Neuronal stem cell (in vitro differentiated cells): ENCODE measurements at places on chromosomes 1 and 21.

- H3K27me3 ChIP-seq: no peaks in the 10 kb centered on the region
- no peak for DNase-seq
- H3K4me3 ChIP-seq: no peak overlapping the region
- peak overlapping the region; percentile 75 for H3K27ac ChIP-seq
- H3K4me1 ChIP-seq: peaks cover 29% of the 10 kb centered on the region
- peaks cover 32% of the 10 kb centered on the region for H3K36me3 ChIP-seq
These were observed 15.0 kb upstream of the IKBKE start for GRCh38 chr1:206455289-206455665.

DNA sequence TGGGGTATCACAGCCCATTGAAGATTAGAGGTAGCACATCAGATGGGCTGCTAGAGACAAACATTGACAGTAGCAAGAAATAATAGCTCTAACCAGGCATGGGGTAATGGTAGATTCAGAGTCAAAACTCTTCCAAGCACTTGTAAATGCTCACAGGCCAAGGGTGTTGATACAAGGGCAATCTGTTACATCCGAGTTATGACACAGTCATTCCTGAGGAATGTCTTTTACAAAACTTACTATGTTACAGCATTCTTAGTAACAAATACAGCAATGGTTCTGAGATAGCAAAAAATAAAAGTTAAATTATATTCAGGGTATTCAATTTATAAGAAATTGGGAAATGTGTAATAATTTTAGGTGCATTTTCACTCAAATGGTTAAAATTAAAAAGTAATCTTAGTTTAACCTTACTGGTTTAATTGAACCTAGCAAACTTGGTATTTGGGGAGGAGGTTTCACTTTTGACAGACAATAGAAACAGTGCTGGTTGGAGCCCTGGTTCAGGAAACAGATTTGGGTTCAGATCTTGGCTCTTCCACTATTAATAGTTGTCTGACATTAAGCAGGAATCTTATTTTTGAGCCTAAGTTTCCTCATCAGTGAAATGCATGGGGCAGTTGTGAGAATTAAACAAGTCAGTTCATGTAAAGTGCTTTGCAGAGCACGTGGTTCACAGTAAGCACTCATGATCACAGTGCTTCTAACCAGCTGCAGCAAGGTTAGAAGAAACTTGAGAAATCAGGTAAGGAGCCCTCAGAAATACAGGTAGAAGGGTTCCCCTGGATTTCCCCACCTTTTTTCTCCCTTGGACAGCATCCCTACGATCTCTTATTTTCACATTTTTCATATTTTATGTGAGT is 4.4 kb downstream of the ST3GAL3 start:
- DNase-seq: no peak
- no peaks in the 10 kb centered on the region for H3K27me3 ChIP-seq
- H3K4me1 ChIP-seq: no peaks in the 10 kb centered on the region
- H3K27ac ChIP-seq: no peak overlapping the region
- no peaks in the 10 kb centered on the region for H3K36me3 ChIP-seq
- no peak overlapping the region for H3K4me3 ChIP-seq

- DNase-seq: peak; percentile 57
- H3K27ac ChIP-seq: no peak overlapping the region
- peaks cover 5% of the 10 kb centered on the region for H3K27me3 ChIP-seq
- no peaks in the 10 kb centered on the region for H3K4me1 ChIP-seq
- no peaks in the 10 kb centered on the region for H3K36me3 ChIP-seq
These were observed 49.9 kb upstream of the CYP2J2 start for GRCh38 chr1:59976194-59977074.

DNA sequence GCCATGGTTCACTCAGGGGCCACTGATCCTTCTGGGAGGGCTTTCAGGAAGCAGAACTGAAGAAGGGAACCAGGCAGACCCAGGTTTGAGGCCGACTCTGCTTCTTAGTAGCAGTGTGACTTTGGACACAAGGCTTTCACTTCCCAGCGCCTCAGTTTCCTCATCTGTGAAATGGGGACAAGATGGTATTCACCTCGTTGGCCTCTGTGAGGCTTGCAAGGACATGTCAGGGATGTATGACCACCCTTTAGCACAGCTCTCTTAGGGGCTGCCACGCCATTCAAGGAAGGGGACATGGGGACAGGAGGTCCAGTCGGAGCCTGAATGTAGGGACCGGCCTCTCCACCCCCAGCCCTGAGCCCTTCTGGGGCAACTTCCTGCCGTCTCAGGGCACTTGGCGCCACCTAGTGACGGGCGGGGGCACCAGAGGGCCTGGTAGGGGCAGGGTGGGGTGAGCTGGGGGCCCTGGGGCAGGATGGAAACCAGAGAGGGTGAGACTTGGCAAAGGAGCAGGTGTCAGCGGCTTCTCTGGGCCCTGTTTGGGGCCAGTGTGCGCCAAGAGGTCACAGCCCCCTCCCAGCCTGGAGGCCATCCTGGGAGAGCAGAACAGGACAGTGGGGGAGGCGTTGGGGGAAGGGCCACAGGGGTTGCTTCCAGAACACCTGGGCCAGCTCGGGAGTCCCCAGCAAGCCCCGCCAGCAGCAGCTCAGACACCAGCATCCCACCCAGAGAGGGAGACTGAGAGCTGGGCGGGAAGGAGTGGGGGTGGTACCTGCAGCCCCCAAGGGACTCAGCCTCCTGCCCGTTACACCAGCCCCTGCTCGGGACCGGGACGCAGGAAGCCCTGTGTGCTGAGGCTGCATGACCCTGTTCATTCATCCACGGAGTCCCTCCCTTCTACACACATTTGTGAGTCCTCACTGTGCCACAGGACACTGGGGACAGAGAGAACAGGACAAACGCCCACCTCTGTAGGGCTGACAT is 102.5 kb upstream of the TARDBP start:
- H3K4me1 ChIP-seq: peaks cover 21% of the 10 kb centered on the region
- no peak for DNase-seq
- H3K4me3 ChIP-seq: no peak overlapping the region
- H3K36me3 ChIP-seq: no peaks in the 10 kb centered on the region
- H3K27me3 ChIP-seq: peaks cover 43% of the 10 kb centered on the region

- no peaks in the 10 kb centered on the region for H3K4me1 ChIP-seq
- no peak overlapping the region for H3K4me3 ChIP-seq
- no peak overlapping the region for H3K27ac ChIP-seq
- DNase-seq: no peak
These were observed 12.3 kb upstream of the DMBX1 start for GRCh38 chr1:46477153-46477929.

DNA sequence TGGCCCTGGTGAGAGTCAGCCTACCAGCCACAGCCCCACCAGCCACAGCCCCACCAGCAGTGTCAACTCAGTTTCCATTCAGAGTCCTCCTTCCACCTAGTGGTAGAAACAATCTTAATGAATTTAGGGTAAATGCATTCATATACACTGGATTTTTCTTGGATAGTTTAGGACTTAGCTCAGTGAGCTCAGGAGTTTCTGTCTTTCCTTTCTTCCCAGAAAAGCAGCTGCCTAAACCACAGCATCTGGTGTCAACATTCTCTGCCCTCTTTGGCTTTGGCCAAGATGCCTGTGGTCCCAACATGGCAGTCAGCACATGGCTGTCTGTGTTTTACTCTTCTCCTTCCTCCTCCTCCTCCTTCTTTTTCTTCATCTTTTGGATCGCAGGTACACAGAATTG is 94.0 kb downstream of the CLIC6 start:
- no peak overlapping the region for H3K27ac ChIP-seq
- H3K36me3 ChIP-seq: no peaks in the 10 kb centered on the region
- no peak for DNase-seq

GRCh38 chr1:25757846-25758185 is 42.2 kb upstream of the SELENON start:
- no peak overlapping the region for H3K27ac ChIP-seq
- peaks cover 14% of the 10 kb centered on the region for H3K4me1 ChIP-seq
- DNase-seq: no peak
- H3K27me3 ChIP-seq: no peaks in the 10 kb centered on the region
- H3K4me3 ChIP-seq: no peak overlapping the region

DNA sequence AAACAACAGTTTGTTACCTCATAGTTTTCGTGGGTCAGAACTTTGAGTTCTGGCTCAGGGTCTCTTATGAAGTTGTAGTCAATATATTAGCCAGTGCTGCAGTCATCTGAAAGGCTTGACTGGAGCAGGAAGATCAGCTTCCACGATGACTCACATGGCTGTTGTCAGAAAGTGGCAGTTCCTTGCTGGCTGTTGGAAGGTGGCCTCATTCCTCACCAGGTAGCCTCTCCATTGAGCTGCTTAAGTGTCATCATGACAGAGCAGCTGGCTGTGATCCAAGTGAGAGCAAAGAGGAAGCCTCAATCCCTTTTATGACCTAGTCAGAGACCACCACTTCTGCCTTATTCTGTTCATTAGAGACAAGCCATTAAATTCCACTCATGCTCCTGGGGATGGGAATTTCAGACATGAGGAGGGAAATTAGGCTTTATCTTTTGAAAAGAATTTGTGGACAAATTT is 5.6 kb downstream of the OSBPL9 start:
- H3K36me3 ChIP-seq: no peaks in the 10 kb centered on the region
- peaks cover 2% of the 10 kb centered on the region for H3K4me1 ChIP-seq
- no peak overlapping the region for H3K4me3 ChIP-seq

GRCh38 chr1:19074361-19074901 is 118.0 kb upstream of the IFFO2 start:
- H3K36me3 ChIP-seq: peaks cover 69% of the 10 kb centered on the region
- DNase-seq: no peak
- no peaks in the 10 kb centered on the region for H3K27me3 ChIP-seq
- no peak overlapping the region for H3K27ac ChIP-seq

- peaks cover 24% of the 10 kb centered on the region for H3K36me3 ChIP-seq
- peaks cover 17% of the 10 kb centered on the region for H3K4me1 ChIP-seq
- H3K27me3 ChIP-seq: no peaks in the 10 kb centered on the region
- peak overlapping the region; percentile 92 for H3K4me3 ChIP-seq
- no peak overlapping the region for H3K27ac ChIP-seq
These were observed 578 bp upstream of the TRIM62 start for GRCh38 chr1:33182401-33182841.

GRCh38 chr21:36716836-36717235 is 17.9 kb downstream of the SIM2 start:
- H3K4me1 ChIP-seq: no peaks in the 10 kb centered on the region
- DNase-seq: no peak
- H3K4me3 ChIP-seq: no peak overlapping the region
- H3K36me3 ChIP-seq: no peaks in the 10 kb centered on the region
- H3K27me3 ChIP-seq: peaks cover 8% of the 10 kb centered on the region

DNA sequence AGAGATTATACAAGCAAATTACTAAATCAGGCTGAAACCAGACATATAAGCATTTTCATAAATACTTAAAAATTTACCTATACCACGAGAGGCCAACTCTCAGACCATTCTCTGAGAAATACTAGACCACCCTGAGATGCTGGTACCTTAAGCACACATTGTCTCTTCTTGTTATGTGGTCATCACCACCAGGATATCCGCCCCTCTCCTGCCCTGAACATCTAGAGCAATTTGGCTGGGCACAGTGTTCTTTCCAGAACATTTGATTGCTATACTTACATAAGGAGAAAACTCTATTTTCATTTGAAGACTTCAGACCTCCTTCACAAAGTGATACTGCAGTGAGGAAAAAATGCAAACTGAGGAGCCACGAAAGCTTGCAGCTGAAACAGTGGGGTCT is 36.2 kb upstream of the DUSP10 start:
- H3K27ac ChIP-seq: no peak overlapping the region
- no peak for DNase-seq
- no peaks in the 10 kb centered on the region for H3K36me3 ChIP-seq

- DNase-seq: no peak
- H3K27me3 ChIP-seq: no peaks in the 10 kb centered on the region
- H3K4me3 ChIP-seq: no peak overlapping the region
- no peaks in the 10 kb centered on the region for H3K36me3 ChIP-seq
- H3K27ac ChIP-seq: no peak overlapping the region
These were observed 252.6 kb downstream of the LTN1 start for GRCh38 chr21:28740125-28740524.

DNA sequence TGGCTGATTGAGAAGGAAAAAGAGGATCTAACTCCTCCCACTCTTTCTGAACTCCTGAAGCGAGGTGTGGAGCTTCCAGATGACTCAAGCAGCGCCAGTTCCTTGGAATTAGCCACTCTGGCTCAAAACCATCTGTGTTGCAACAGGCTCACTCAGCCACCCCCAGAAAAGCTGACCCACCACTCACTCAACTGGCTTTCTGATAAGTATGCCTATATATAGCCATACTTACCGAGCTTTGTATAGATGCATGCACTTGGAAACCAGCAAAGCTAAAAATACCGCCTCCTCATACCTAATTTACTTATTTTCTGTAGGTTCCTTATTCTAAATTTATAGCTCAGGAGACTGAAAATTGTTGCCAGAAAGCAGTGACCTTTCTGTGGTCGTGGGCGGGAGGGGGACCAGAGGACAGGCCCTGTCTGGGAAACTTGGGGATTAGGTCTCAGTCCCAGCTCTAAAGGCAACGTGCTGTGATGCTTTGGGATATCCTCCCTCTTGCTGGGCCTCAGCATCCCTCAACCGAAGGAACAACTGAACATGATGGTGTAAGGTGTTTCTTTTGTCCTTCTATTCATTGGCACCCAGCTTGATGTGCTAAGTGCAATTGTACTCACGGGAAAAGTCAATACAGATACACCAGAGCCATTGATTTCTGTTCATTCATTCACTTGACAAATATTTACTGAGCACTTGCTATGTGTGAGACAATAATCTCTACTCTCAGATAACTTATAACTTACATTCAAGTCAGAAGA is 65.7 kb downstream of the NENF start:
- peaks cover 46% of the 10 kb centered on the region for H3K27me3 ChIP-seq
- no peak overlapping the region for H3K4me3 ChIP-seq
- H3K36me3 ChIP-seq: no peaks in the 10 kb centered on the region
- no peak for DNase-seq

DNA sequence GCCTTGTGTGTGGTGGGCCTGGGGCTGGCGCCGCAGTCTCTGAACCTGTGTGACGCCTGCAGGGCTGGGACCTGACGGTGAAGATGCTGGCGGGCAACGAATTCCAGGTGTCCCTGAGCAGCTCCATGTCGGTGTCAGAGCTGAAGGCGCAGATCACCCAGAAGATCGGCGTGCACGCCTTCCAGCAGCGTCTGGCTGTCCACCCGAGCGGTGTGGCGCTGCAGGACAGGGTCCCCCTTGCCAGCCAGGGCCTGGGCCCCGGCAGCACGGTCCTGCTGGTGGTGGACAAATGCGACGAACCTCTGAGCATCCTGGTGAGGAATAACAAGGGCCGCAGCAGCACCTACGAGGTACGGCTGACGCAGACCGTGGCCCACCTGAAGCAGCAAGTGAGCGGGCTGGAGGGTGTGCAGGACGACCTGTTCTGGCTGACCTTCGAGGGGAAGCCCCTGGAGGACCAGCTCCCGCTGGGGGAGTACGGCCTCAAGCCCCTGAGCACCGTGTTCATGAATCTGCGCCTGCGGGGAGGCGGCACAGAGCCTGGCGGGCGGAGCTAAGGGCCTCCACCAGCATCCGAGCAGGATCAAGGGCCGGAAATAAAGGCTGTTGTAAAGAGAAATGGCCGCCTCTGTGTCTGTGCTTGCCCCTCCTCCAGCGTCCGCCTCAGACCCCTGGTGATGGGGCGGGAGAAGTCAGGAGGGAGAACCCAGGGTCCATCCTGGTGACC is 788 bp downstream of the ISG15 start:
- peaks cover 5% of the 10 kb centered on the region for H3K27me3 ChIP-seq
- H3K4me3 ChIP-seq: peak overlapping the region; percentile 82
- no peaks in the 10 kb centered on the region for H3K36me3 ChIP-seq
- H3K27ac ChIP-seq: no peak overlapping the region

GRCh38 chr1:186848509-186849130 is 19.9 kb downstream of the PLA2G4A start:
- H3K36me3 ChIP-seq: no peaks in the 10 kb centered on the region
- H3K4me3 ChIP-seq: no peak overlapping the region
- H3K4me1 ChIP-seq: no peaks in the 10 kb centered on the region
- DNase-seq: no peak
- no peaks in the 10 kb centered on the region for H3K27me3 ChIP-seq
- H3K27ac ChIP-seq: no peak overlapping the region
